Cortex of kidney (tissue), 1 donor: ENCODE measurements at places on chromosomes 7 and 10.

DNA sequence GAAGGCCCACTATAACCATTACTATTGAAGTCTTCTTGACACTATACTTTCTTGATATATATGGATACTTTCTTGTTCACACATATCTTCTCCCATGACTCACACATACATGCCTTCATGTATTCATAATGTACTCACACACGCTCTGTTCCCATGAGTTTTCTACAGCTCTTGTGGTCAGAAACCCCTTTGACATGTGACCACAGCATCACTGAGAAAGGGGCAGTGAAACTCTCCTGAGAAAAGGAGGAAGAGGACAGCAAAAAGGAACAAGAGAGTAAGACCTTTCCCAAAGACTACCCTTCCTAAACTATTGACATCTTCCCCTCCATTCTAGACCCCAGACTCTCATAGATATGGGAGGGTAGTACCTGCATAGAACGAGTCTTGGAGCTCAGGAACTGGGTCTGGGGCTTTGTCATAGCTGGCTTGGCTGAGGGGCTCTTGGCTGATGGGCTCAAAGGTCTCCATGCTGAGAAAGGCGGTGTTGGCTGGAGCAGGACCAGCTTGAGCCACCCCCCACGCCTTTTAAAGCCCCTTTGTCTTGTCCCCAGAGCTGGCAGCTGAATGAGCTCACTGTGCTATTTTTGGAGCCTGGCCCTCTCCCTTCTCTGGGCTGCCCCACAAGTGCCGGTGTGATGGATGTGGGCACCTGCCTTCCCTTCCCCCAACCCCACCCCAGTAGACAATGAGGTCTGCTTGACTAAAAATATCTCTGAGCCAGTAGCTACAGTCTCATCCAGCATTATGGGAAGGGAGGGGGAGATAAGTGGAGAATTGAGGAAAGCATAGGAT lies 5.1 kb downstream of the SYNPO2L start:
- no peak for DNase-seq

- DNase-seq, result no peak
These were observed 22.2 kb upstream of the RASSF4 start for GRCh38 chr10:44937196-44938005.

DNA sequence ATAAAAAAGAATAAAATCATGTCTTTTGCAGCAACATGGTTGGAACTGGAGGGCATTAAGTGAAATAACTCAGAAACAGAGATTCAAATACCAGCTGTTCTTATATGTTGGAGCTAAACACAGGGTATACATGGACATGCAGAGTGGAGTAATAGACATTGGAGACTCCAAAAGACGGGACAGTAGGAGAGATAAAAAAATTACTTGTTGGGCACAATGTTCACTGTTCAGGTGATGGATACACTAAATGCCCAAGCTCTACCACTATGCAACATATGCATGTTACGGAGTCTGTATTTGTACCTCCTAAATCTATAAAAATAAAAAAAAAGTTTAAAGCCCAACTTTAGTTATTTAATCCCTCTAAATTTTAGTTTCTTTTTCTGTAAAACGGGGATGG lies 184.6 kb upstream of the TPK1 start:
- DNase-seq, result no peak

DNA sequence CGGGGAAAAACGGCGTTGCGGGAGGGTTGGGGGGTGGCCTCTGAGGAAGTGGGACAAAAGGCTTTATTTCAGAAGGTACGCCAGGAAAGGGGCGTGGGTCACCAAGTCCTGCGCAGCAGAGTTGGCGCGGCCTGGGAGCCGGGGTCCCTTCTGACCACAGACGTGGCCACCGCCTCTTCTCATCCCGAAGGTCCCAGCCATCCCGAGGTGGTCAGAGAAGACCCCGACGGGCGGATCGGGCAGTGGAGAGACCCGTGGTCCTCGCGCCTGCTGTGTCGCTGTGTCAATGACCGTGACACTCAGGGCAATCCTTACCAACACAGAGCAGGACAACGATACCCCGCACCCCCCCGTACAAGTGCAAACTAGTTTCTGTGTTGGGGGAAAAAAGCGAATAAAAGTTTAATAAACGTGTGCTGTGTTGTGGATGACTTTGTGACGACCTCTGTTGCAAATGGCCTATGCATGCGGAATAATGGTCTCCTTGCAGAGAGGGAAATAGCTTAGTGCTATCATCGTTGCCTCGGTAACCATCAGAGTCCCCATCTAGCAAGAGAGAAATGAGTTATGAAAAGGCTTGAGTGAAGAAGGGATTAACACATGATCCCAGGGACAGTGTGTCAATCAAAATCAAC lies 19.4 kb upstream of the GATA3 start:
- DNase-seq, result no peak

- no peak for DNase-seq
These were observed 193.8 kb upstream of the DPP6 start for GRCh38 chr7:153858355-153858754.

DNA sequence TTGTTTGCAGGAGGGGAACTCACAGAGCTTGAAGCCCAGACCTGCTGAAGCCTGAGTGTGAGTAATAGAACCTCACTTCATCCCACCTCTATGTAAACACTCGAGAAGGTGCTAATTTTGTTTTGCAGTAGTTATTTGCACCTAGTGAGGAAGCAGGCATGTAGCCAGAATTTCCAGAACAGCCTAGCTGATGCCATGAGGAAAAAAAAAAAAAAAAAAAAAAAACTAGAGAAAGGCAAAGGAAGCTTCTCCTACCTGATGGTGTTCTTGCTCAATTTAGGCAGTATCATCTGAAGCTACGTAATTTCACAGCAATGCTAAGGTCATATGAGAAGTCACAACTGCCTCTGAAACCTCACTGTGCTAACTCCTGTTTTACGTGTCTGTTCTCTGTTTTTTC lies 13.6 kb upstream of the GPR37 start:
- DNase-seq, result no peak

DNA sequence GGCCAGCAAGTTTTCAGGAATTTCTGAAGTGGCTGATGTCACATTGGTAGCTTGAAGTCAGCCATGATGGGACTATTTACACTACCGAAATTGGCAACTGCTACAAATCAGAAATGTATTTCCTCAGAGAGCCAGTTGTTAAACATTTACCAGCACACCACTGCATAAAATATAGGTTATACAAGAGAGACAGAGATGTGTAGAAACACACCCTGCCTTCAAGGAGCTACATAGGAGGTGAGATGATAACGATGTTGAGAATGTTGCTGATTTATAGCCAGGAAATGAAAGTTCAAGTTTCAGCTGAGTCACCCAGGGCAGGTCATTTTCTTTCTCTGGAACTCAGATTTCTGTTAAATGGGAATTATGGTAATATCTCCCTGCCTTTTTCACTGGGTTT lies 46.0 kb upstream of the TCF7L2 start:
- no peak for DNase-seq

GRCh38 chr7:122269241-122269640 lies 35.3 kb downstream of the FEZF1 start:
- DNase-seq, result no peak
